Large intestine (tissue), 12 donors: ENCODE measurements at places on chromosomes 11 and 22. TPM values are rescaled to one million over a fixed set of nuclear protein-coding genes. Genes with fewer than 3 reads are reported as not detected.

The TTC36 gene
- polyA plus RNA-seq = 1.9 TPM

DNA sequence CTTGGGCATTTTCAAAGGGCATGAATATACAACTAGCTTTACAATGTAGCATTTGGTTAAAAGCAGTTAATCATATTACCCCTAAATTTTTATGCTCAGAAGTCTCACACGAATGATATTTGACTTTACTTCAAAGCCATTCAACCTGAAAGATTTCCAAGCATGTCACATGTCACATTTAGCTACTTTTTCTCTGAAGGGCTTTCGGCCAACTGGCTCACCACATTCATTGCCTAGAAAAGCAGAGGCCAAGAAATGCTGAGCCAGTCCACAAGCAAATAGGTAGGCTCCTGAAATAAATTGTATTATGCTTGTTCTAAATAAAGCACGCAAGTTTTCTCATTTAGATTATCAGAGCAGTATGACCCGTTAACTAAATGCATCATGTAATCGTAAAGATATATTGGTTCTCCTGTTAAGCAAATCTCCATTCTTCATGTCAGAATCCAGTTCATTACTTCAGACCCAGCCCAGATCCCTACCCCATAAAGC lies 30.6 kb downstream of the PAX6 start:
- DNase-seq = no peak

The GTSE1 gene
- 10.3 TPM for polyA plus RNA-seq

DNA sequence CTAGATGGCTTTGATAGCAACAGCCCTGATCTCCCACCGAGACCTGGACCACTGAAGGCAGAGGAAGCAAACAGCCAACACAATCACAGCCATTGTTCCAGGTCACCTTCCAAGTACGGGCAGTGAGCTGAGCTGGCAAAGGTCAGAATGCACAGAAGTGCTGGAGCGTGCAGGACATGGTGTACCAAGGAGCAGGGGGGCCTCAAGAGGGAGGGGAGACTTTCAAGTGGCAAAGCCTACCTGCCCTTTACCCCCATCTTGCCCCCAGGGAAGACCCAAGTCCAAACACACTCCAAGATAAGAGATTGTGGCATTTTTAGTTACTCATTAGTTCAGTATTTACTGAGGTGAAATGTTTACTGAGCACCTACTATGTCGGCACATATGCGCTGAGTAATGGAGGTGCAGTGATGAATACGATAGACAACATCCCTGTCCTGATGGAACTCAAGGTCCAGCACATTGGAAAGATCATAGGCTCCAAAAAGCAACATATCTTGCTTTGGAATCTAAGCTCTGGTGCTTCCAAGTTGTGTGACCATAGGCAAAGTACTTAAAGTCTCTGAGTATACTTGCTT lies 26.0 kb upstream of the TTC12 start:
- DNase-seq = peak; percentile 47

- no peak for DNase-seq
Observed at GRCh38 chr11:120940160-120940848, 83.6 kb upstream of the TBCEL start.

The DAGLA gene
- polyA plus RNA-seq = 12.0 TPM

The ADORA2A gene
- polyA plus RNA-seq = 10.9 TPM

- no peak for DNase-seq
Observed at GRCh38 chr11:26971961-26972360, 22.0 kb upstream of the FIBIN start.

The MMP13 gene
- 0.07 TPM for polyA plus RNA-seq
